ENCODE measurements at places on chromosomes 7 and 10. TPM values are rescaled to one million over a fixed set of nuclear protein-coding genes. Genes with fewer than 3 reads are reported as not detected.

- DNase-seq: no peak
Measured at GRCh38 chr10:71388583-71389310, 8.0 kb upstream of the CDH23 start.

DNA sequence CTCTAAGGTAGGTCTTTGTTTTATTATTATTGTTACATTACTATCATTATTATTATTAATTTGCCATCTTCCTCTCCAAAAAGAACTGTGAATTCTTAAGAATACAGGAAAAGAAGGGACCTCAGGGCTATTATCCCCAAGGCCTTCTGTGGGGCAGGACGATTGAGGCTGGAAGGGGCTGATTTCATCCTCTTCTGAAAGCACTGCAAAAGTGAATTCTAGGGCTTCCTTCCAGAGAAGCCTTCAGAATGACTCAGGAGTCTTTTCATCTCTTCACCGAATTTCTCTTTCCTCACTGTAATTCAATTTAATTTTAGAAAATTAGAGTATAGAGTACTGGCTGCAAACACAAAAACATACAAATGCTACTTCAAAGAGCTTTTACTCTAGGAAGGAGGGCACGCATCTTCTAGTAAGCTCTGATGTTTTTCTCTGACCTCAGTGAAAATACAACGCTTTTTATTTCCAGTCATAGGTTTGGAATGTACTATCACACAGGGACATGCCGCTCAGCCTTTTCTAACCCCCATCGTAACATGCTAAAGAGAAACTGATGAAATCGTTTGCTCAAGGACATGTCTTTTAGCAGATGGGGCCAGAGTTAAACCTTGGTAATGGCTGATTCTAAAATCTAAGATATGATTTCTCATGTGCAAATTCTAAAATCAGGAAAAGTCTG lies 280.2 kb upstream of the PITRM1 start:
- DNase-seq: no peak

DNA sequence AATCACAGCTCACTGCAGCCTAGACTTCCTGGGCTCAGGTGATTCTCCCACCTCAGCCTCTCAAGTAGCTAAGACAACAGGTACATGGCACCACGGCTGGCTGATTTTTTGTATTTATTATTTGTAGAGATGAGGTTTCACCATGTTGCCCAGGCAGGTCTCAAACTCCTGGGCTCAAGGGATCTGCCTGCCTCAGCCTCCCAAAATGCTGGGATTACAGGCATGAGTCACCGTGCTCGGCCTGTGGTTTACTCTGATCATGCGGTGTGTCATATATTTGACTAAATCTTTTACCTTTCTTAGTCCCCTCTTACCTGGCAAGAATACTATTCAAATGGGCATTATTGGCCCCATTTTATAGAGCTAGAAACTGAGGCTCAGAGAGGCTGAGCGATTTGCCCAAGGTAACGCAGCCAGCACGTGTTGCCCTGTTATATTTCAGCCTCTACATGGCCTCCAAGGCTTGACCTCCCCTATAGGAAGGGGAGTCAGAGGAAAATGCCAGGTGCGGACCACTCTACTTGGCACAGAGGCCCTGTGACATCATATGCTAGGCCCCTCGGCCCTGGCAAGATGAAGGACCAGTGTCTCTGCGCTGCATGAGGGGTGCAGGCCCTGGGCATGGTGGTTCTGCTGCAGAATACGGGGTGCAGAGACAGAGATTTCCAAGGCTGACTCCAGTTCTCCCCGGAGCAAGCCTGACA lies 8.2 kb downstream of the ZCCHC24 start:
- no peak for DNase-seq

DNA sequence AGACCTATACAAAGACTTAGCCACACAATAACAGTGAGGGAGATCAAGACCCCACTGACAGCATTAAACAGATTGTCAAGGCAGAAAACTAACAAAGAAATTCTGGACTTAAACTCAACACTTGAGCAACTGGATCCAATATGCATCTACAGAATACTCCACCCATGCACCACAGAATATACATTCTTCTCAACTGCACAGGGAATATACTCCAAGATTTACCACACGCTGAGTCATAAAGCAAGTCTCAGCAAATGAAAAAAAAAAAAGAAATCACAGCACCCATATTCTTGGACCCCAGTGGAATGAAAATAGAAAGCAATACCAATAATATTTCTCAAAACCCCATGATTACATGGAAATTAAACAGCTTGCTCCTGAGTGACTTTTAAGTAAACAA lies 680.2 kb downstream of the PCDH15 start:
- no peak for DNase-seq

GRCh38 chr10:3045471-3046209 lies 21.7 kb upstream of the PFKP start:
- no peak for DNase-seq

DNA sequence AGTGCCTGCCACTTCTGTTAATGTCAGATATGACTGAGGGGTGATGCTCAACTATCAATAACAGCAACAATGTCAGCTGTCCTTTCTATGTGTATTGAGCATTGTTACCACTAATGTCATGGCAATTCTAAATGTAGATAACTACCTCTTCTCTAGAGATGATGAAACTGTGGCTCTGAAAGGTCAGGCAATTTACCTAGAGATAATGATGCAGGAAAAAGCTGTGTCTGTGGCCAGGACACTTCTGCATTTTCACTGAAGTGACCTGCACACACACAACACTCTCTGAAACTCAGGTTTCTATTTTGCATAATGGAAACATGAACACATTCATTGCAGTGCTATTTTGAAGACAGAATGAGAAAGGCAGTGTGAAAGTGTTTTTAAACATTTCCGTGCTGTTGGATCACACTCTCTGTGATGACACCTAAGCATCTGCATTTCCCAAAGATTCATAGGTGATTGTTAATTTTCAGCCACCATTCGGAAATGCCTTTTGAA lies 148.2 kb downstream of the KCND2 start:
- DNase-seq: no peak

GRCh38 chr10:58851606-58852005 lies 324.8 kb upstream of the PHYHIPL start:
- DNase-seq: no peak

DNA sequence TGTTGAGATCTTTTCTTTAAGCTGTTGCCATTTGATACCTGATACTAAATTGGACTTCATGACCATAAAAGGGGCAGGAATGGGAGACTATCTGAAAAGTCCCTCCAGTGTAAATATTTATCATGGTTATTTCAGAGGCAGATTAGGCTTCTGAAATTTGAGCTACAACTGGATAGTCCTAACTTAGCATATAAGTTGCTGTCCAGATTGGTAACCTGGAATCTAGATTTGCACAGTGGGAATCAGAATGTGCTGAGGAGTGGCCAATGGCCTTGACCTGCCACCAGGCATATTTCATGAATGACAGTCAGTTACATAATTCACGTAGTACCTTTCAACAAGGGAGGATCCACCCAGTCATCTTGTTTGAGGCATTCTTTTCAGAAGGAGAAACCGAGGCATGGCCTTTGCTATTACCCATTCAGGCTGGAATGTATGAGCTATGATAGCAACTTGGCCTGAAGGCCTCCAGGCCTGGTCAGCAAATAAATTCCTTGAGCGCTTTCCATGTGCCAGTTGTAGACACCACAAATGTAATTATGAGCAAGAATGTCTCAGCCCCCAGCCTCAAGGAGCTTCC lies 80.0 kb downstream of the EEPD1 start:
- no peak for DNase-seq

DNA sequence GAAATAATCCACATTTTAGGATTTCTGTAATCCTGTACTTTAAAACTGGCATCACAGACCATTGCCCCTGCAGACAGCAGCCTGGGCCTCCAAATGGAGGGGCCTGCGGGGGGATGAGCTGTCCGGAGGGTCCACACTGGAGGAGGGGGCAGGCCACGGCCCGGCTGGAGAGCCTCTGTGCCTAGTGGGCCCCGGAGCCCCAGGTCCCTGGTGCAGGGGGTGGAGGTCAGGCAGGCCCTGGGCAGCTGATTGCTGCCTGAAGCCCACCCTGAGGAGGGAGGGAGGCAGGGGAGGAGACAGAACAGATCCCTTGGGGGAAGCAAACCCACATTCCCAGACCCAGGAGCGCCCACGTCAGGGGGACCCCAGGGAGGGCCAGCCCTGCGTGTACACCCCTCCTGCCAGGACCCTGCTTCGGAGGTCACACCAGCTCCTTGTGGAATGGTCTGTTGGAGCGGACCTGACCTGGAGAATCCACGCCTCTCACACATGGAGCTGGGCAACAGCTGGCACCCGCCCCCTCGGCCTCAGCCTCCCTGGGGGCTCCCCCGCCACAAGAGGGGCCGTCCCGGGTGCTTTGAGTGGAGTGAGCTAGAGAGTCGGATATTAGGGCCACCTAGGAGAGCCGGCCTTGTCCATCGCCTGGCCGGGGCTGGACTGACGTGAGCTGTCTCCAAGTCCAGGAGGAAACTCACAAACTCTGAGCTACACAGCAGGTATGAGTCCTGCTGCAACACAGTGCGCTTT lies 12.2 kb upstream of the FAM20C start:
- DNase-seq: no peak

DNA sequence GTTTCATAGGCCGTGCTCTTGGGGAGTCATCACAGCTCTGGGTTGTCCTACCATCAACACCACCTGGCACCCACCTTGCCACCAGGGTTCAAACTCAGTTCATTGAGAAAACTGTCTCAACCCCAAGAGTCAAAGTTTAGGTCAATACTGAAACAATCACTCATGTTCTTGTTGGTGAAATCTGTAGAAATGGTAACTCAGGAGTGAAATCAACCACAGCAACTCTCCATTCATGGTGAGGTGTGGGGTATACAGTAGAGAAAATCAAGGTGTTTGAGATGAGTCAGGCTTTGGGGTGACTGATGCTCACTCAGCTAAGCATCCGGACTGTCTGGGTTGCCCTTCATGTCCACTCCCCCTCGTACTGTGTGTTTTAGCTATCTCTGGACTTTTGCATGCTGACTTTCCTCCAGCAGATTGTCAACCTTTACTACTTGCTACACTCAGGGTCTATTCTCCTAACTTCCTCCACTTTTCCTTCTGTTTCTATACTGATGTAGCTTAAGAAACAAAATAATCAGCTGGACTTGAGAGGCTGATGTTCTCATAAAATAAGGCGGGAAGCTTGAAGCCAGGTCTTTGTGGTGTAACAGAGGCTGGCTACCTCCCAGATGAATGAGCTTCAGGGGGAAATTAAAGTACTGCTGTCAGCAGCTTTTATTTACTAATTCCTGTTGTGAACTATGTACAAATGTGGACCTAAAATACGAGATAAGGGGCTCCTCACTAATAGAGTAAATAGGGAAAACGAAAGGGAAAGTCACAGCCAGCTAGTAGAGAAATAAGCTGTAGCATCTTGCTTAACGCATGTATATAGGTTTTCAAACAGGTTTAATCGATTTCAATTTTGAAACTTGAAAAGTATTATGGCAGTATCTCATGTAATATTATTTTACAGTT lies 173.6 kb upstream of the AKR1E2 start:
- DNase-seq: no peak

GRCh38 chr10:14186245-14186644 lies 144.5 kb downstream of the FRMD4A start:
- no peak for DNase-seq

DNA sequence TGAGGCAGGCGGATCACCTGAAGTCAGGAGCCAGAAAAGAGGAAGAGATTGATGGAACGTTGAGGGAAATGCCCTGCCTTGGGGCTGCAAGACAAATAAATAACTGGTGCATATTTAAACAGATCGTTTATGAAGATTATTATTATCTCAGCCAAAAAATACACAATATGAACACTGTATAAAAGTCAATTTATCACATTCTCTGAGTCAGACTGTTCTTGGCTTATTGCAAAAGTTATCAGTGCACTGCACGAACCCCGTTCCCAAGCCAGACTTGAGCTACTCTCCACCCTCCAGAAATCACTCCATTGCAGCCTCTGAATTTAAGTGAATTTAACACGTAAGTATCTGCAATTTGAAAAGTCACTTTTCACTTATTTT lies 1.6 kb downstream of the DNMBP start:
- DNase-seq: no peak

NME8 gene
- not detected for total RNA-seq

USP6NL gene
- total RNA-seq: 24.6 TPM

OPALIN gene
- total RNA-seq: not detected

TACC2 gene
- total RNA-seq: 38.6 TPM

NPTX2 gene
- not detected for total RNA-seq

VSIR gene
- 18.5 TPM for total RNA-seq

ADGRA1 gene
- not detected for total RNA-seq

C10orf105 gene
- not detected for total RNA-seq
